Left ventricle myocardium inferior (tissue), 1 donor: ENCODE measurements at places on chromosomes 6 and 20. TPM values are rescaled to one million over a fixed set of nuclear protein-coding genes. Genes with fewer than 3 reads are reported as not detected.

Gene PTCHD4
- total RNA-seq, result 1.0 TPM

GRCh38 chr6:106360989-106361430 is 493 bp downstream of the CRYBG1 start:
- peaks cover 13% of the 10 kb centered on the region for H3K4me1 ChIP-seq
- no peak for DNase-seq
- H3K27ac ChIP-seq, result no peak overlapping the region
- H3K36me3 ChIP-seq, result no peaks in the 10 kb centered on the region
- H3K4me3 ChIP-seq, result peak overlapping the region; percentile 60

GRCh38 chr6:142893088-142893487 is 51.9 kb downstream of the HIVEP2 start:
- H3K4me3 ChIP-seq, result no peak overlapping the region
- H3K27ac ChIP-seq, result no peak overlapping the region
- H3K27me3 ChIP-seq, result no peaks in the 10 kb centered on the region
- peaks cover 25% of the 10 kb centered on the region for H3K4me1 ChIP-seq

Gene HACE1
- total RNA-seq, result 5.9 TPM

DNA sequence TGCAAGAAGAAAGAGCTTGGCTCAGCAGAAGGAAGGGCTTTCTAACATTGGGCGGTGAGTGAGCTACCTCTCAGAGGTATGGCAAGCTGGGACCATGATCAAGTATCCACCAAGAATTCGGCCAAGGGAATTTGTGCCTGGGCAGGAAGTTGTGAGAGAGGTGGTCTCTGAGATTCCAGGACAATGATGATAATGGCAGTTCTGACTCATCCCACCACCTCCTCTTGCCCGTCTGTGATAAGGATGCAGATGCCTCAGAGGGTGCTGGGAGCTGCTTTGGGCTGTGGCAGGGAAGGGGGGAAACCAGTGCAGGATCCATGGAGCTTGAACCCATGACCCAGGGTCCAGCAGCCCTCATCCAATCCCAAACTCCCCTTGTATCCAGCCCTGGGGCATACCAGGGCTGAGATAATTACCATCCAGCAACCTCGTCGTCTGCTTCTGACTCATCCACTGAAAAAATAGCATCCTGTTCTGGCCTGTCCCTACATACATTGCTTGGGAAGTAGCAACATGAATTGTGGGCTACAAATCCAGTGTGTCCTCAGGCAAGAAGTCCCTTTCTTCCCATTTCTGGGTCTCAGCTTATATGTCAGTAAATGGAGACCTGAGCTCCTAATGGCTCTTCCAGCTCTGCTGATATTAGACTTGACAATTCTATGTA is 5.9 kb downstream of the TGM6 start:
- peaks cover 39% of the 10 kb centered on the region for H3K27me3 ChIP-seq
- DNase-seq, result no peak
- H3K27ac ChIP-seq, result no peak overlapping the region
- H3K4me1 ChIP-seq, result no peaks in the 10 kb centered on the region
- no peak overlapping the region for H3K4me3 ChIP-seq

DNA sequence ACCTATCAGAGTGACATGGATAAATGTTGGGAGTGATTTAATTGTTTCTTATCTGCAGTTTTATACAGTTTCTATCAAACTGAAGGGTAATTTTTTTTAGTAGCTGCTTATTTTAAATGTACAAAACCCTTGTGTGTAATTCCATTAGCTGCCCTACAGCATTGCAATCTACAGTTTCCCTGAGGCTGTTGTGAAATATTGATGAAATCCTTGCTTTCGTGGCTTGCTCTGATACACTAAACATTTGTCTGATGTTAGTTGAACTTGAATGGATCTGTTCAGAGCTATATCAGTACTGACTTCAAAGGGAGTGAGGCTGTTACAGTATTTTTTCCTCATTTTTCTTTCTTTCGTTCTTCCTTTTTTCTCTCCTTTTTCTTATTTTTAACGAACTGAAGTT is 255.4 kb downstream of the TSHZ2 start:
- no peaks in the 10 kb centered on the region for H3K27me3 ChIP-seq
- H3K27ac ChIP-seq, result no peak overlapping the region
- no peaks in the 10 kb centered on the region for H3K4me1 ChIP-seq
- no peak overlapping the region for H3K4me3 ChIP-seq
- DNase-seq, result no peak

DNA sequence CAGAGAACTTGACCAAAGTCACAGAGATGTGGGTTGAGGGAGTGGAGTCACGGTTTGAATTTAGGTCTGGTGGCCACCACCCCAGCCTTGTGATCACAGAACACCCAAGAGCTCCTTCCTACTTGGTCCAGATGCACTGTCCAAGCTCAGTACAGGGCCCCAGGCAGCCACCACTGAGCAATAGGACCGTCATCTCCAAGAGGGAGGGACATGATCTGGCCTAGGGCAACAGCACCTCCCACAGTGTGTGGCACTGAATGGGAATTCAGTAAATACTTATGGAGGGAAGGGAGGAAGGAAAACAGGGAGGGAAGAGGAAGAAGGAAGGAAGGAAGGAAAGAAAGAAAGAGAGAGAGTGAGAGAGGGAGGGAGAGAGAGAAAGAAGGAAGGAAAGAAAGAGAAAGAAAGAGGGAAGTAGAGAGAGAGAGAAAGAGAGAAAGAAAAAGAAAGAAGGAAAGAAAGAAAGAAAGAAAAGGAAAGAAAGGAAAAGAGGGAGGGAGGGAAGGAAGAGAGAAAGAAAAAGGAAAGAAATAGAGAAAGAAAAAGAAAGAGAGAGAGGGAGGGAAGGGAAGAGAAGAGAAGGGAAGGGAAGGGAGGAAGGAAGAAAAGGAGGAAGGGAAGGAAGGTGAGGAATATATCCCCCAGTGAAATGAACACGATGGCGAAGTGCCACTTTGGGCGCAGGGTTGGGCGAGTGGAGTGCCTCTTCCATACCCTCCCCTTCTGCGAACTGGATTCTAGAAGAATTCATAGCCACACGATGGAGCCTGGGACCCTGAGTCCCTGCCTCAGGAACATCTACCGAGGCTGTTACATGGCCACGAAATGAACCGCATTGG is 243.7 kb downstream of the TFAP2C start:
- no peak overlapping the region for H3K4me3 ChIP-seq
- H3K36me3 ChIP-seq, result no peaks in the 10 kb centered on the region
- no peak overlapping the region for H3K27ac ChIP-seq
- no peak for DNase-seq

DNA sequence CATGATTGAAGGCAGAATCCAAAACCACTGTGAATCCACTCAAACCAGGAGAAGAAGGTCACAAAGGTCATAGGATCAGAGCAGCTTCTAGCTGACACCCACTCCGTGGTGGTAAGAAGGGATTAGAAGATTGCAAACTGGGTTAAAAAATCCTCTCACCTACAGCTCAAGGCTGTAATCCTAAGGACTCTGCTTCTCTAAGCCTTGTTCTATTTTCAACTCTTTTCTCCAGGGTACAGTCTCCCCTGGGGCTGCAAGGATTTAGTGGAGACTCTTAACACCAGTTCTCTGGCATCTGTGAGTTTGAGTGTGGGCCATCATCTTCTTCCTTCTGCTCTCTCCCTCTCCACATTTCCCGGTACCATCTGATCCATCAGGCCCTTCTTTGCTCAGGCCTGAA is at the start of gene GUCA1A:
Gene GUCA1A, plus strand, starts transcription at position 264 of the 400 bp plus-strand sequence. CDS start 250 bp downstream, outside the sequence.
- peaks cover 6% of the 10 kb centered on the region for H3K27me3 ChIP-seq
- H3K36me3 ChIP-seq, result no peaks in the 10 kb centered on the region
- DNase-seq, result no peak
- H3K4me1 ChIP-seq, result no peaks in the 10 kb centered on the region
- no peak within 1 kb of the TSS for H3K27ac ChIP-seq

Gene ADGRF1
- total RNA-seq, result not detected

DNA sequence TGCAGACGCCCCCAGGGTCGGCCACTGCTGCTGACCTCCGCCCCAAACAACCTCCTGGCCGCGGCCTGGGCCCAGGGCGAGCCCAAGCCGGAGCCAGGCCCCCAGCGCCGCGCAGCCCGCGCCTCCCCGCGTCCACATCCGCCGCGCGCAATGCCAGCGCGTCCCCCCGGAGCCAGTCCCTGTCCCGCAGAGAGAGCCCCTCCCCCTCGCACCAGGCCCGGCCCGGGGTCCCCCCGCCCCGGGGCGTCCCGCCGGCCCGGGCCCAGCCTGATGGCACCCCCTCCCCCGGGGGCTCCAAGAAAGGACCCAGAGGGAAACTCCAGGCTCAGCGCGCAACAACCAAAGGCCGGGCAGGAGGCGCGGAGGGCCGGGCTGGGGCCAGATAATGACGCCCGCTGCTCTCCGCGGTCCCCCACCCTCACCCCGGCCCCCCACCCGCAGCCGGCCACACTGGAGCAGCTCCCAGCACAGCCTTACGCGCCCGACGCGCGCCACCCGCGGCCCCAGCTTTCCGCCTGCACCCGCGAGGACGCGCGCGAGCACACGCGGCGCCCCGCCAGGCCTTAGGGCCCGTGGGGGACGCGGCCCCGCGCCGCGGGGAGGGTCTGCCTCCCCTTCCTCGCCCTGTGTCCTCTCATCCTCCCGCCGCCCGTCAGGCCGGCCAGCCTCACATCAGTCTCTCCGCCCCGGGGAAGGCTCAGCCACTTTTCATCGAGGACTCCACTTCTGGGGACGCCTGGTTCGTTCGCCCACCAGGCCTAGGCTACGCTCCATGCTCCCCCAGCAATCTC is 12.9 kb upstream of the SLC22A7 start:
- no peaks in the 10 kb centered on the region for H3K4me1 ChIP-seq
- H3K36me3 ChIP-seq, result no peaks in the 10 kb centered on the region
- H3K4me3 ChIP-seq, result peak overlapping the region; percentile 55

DNA sequence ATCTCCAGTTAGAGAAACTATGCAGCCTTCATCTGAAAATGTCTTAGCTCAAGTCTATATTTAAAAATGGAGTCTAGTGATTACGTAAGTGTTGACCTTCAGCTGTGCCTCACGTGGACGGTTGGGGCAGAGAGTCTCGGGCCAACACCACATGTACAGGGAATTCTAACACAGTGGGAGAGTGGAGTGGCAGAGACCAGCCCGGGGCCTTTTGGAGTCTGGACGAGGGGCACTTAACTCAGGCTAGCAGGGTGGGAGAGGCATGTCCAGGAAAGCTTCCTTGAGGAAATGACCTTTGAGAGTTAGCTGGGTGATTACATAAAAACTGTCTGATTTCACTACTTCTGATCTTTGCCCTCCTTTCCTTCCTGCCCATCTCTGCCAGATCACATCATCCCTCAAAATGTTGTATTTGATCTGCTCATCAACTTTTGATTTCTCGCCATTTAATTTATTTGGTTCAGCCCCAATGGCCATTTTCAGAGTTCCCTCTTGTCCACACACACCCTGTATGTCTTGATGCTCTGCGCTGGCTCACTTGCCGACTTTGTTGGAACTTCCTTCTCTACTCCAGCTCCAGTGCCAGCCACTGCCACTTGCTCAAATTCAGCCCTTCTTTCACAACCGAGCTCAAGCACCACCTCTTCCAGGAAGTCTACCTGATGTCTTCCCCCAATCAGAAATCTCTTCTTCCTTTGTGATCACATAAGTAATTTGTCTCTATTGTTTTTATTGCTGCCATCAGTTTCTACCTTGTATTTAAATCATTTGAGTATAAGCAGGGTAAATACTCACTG is 2.6 kb downstream of the ARMC2 start:
- peak; percentile 49 for DNase-seq
- peaks cover 17% of the 10 kb centered on the region for H3K36me3 ChIP-seq
- no peaks in the 10 kb centered on the region for H3K27me3 ChIP-seq
- peak overlapping the region; percentile 93 for H3K27ac ChIP-seq
- no peak overlapping the region for H3K4me3 ChIP-seq
